ENCODE measurements at places on chromosomes 11 and 22. TPM values are rescaled to one million over a fixed set of nuclear protein-coding genes. Genes with fewer than 3 reads are reported as not detected.
A peak's percentile ranks its signal among the peaks of the same experiment; 100 is the strongest.

DNA sequence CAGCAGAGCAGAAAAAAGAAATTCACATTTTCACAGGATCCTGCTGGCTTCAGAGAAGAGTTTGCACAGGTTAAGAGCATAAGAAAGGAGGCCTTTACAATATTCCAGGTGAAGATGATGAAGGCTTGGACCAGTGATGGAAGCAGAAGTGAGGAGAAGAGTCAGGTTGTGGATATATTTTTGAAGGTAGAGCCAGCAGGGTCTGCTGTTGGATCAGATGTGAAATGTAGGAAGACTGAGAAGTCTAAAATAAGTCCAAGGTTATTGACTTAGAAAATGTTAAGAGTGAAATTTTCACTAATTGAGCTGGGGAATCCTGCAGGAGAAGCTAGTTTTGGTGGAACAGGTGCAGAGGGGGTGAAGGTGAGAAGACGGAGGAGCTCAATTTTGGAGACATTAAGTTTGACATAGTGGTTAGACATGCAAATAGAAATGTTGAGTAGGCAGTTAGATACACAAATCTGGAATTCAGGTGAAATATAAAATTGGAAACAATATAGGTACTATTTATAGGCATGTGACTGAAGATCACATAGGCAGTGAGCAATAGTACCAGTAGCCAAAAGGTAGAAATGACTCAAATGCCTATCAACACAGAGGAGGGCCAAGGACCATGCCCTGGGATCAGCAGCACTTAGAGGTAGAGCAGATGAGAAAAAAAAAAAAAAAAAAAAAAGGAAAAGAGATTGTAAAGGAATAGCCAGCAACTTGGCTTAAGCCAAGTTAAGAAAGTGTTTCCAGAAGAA, 252.0 kb downstream of the AASDHPPT start:
- H3K4me1 ChIP-seq: no peaks in the 10 kb centered on the region
- no peak overlapping the region for H3K27ac ChIP-seq
- H3K36me3 ChIP-seq: no peaks in the 10 kb centered on the region
- no peak for DNase-seq
- H3K27me3 ChIP-seq: no peaks in the 10 kb centered on the region

Gene PLXNB2
- total RNA-seq: 880 TPM

Gene OR52I1
- total RNA-seq: not detected

Gene SAA1
- 38.9 TPM for total RNA-seq

GRCh38 chr11:8577791-8578581, 16.0 kb downstream of the STK33 start:
- H3K36me3 ChIP-seq: no peaks in the 10 kb centered on the region
- no peak overlapping the region for H3K4me3 ChIP-seq
- H3K27me3 ChIP-seq: no peaks in the 10 kb centered on the region
- no peak overlapping the region for H3K27ac ChIP-seq
- no peaks in the 10 kb centered on the region for H3K4me1 ChIP-seq
- DNase-seq: no peak

GRCh38 chr22:30228509-30229359, 17.8 kb downstream of the LIF start:
- no peaks in the 10 kb centered on the region for H3K36me3 ChIP-seq
- no peak overlapping the region for H3K4me3 ChIP-seq
- no peaks in the 10 kb centered on the region for H3K27me3 ChIP-seq
- no peak for DNase-seq
- no peaks in the 10 kb centered on the region for H3K4me1 ChIP-seq

- peak; percentile 71 for DNase-seq
- peak overlapping the region; percentile 29 for H3K4me3 ChIP-seq
- H3K4me1 ChIP-seq: peaks cover 10% of the 10 kb centered on the region
- no peak overlapping the region for H3K27ac ChIP-seq
- no peaks in the 10 kb centered on the region for H3K36me3 ChIP-seq
Observed at GRCh38 chr22:32202539-32203180, 2.2 kb downstream of the RFPL2 start.

Gene OR4C12
- total RNA-seq: not detected
